DMS53 (cell line): ENCODE measurements at places on chromosomes 4 and X.

GRCh38 chr4:153541456-153542096, 75.4 kb downstream of the TMEM131L start:
- DNase-seq: no peak

GRCh38 chrX:30971774-30972603, 82.9 kb upstream of the TAB3 start:
- DNase-seq: peak; percentile 83

DNA sequence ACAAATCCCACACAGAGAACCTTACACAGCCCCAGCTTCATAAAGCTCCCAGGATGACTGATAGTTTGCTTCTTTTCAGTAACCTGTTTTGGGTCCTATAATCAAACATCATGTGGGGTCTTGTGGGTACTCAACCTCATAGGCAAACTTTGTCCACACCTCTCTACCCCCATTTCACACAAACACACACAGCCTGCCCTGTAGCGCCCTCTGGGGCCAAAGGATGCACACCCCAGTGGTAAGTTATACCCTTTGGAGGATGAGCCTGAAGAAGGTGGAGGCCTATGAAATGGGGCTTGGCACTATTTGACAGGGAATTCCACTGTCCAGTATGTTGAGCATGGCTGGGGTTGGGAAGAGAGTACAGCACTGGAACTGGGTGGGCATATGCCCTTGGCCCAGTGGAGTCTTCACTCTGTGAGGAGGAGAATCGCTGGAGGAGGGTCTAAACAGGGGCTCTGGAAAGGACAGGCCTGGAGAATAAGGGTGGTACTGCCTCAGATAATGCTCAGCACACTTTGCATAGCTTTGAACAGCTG, 30.5 kb upstream of the COL25A1 start:
- DNase-seq: peak; percentile 18

- peak; percentile 15 for DNase-seq
Measured at GRCh38 chr4:76108467-76109181, 34.1 kb downstream of the ART3 start.

GRCh38 chrX:28659269-28659668, 72.0 kb downstream of the IL1RAPL1 start:
- peak; percentile 94 for DNase-seq

DNA sequence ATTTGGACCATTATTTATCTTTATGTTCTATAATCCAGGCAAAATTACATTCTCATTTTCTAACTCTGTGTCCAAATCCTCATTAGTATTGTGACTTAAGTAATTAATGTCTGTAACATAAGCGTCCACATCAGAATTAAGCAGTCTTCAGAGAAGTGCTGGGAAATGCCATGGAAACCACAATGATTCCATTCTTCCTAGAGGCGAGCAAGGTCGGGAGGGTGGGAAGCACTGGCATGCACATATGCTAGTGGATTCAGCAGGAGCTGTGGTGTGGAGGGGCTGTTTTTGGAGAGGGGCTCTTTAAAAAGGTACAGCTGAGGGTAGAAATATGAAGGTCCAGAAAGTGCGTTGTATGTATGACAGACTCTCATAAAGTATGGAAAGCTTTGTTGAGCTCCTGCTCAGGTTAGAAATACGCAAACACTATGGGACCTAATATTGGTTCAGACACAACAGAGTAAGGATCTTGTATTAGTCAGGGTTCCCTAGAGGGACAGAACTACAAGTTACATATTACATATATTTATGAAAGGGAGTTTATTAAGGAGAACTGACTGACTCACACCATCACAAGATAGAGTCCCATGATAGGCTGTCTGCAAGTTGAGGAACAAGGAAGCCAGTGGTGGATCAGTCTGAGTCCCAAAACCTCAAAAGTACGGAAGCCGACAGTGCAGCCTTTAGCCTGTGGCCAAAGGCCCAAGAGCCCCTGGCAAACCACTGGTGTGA, 61.5 kb downstream of the GLRA2 start:
- DNase-seq: no peak

DNA sequence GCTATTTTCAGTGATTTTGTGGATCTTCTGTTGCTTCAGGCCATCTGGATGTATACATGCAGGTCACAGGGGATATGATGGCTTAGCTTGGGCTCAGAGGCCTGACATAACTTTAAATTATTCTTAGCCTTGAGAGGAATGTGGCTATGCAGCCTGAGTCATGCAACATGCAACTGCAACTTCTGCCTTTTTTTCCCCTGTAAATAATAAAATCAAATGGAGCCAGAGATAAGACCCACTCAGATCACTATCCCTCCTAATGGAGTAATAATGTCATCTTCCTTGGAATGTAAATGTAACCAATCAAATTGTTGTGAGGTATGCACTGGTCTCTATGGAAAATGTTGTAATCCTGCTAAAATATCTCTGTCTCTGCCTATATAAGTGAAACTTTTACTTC, 54.9 kb downstream of the MAGEB17 start:
- no peak for DNase-seq

GRCh38 chrX:120207009-120207605, 43.5 kb upstream of the ZBTB33 start:
- DNase-seq: peak; percentile 1

DNA sequence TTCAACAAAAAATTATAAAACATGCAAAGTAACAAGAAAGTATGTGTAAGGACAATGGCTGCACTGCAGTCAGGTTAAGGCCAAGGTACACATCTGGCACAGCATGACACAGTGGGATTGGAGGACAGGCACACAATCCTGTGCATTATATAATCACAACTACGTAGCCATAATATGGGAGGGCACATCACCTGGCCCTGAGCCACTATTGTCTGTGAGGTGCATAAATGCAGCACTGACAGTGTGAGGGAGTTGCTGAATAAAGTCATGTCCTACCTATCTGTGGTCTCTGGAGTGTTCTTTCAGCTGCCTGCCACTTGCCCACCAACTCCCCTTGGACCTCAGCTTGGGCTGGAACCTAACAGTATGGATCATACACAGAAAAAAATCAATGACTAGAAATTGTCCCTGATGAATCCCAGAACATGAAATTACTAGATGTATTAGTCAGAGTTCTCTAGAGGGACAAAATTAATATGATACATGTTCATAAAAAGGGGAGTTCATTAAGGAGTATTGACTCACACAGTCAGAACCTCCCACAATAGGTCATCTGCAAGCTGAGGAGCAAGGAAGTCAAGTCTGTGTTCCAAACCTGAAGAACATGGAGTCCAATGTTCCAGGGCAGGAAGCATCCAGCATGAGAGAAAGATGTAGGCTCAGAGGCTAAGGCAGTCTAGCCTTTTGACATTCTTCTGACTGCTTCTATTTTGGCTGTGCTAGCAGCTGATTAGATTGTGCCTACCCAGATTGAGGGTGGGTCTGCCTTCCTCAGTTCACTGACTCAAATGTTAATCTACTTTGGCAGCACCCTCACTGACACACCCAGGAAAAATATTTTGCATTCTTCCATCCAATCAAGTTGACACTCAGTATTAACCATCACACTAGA, 46.4 kb upstream of the KCTD8 start:
- DNase-seq: no peak

GRCh38 chr4:950136-951020, 18.1 kb downstream of the TMEM175 start:
- no peak for DNase-seq

DNA sequence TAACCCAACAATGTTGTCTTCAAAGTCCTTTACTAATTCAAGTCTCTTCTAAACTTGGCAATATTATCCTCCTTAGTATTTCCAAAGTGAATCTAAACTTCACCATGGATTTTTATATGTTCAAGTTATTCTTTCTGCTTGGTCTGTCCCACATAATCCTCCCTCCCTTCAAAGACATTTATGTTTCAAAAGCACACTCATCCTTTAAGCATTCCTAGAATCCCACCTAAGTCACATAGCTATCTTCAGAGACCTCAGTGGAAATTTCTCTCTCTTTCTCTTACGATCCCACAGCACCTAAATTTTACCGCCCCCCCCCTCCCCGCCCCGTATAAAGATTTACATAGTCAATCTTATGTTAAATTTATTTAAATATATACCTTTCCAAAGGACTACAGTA, 314.9 kb upstream of the GRIA3 start:
- no peak for DNase-seq

- no peak for DNase-seq
Measured at GRCh38 chrX:123108513-123109427, 75.3 kb upstream of the GRIA3 start.

GRCh38 chrX:23344238-23344903, 9.7 kb downstream of the PTCHD1 start:
- peak; percentile 4 for DNase-seq

DNA sequence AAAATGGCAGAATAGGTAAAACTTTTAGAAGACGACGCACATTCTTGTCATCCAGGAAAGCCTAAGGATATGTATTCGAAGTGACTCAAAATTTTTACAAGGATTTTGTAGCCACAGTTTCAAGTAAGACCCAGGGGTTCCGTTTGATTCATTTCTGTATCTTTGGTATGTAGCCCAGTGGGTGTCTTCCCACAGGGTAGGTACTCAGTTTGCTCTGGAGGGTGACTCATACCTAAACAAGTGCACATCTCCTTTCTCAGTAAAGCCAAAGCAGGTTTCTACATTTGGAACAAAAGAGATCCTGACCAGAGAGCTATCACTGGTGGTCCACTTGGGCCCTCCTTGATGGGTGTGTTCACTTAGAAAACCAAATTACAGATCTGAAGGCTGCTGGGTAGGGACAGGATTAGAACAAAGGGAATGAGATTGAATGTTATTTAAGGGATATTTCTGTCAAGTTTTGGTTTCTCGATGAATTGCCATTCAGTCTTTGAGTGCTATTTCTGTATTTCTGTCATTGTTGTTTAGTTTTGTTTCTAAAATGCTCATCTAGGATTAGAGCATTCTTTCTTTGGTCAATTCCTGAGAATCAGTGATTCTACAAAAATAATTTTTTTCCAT, 56.1 kb downstream of the PLS3 start:
- peak; percentile 13 for DNase-seq

GRCh38 chr4:33080275-33080674, 2360.1 kb downstream of the PCDH7 start:
- DNase-seq: no peak

- no peak for DNase-seq
Measured at GRCh38 chr4:107683873-107684272, 36.2 kb downstream of the PAPSS1 start.

- DNase-seq: no peak
Measured at GRCh38 chr4:76772498-76773106, 125.3 kb downstream of the SOWAHB start.

DNA sequence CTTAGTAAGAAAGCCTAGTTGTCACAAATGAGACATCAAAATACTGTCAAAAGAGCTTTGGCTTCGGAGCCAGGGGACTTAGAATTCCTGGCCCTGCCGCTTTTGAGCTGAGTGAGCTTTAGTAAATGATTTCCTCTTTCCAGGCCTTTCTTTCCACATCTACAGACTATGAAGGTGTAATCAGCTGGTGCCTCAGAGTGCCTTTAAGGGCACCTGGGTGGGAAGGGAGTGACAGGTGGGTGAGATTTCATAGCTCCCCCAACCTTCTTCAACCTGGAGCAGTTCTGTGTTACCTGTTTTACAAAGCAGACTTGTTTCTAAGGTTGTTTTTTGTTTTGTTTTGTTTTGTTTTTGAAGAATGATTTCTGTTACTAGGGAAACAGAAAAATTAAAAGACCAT, 154.7 kb upstream of the BOD1L1 start:
- peak; percentile 29 for DNase-seq

DNA sequence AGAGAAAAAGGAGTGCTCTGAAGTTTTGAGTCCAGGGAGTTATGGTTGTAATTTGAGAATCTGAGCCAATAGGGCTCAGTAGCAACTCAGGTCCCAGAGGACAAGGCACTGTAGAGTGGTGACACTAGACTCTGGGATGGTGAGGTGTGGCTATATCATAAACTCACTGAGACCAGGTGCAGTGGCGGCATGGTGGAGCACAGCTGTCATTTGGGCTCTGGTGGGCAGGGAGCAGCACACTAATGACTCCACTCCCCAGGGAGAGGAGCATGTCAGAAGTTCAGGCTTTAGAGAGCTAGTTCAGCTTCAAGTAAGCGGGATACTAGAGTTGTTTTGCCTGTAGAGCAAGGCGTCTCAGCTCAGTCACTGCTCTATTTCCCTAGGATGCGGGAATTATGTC, 165.4 kb upstream of the USP38 start:
- no peak for DNase-seq

DNA sequence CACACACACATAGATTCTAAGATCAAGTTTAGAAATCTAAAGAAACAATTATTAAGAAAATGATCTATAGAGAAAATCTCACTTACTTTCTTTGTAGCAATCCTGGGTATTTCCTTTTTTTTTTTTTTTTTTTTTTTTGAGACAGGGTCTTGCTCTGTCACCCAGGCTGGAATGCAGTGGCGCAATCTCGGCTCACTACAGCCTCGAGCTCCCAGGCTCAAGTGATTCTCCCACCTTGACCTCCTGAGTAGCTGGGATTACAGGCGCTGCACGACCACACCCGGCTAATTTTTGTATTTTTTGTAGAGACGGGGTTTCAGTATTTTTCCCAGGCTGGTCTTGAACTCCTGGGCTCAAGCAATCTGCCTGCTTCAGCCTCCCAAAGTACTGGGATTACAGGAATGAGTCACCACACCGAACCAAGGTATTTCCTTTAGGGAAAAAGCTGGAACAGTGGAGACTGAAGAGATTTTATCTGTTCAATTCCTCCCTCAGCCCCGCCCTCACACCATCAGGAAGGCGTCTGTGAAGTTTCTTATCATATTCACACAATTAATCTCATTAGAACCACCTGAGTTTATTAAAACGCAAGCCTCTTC, at the start of gene TRIML2:
TSS of gene TRIML2 (minus strand) at position 447 of the 599 bp plus-strand sequence. CDS start 4,235 bp downstream, outside the sequence.
- DNase-seq: no peak

DNA sequence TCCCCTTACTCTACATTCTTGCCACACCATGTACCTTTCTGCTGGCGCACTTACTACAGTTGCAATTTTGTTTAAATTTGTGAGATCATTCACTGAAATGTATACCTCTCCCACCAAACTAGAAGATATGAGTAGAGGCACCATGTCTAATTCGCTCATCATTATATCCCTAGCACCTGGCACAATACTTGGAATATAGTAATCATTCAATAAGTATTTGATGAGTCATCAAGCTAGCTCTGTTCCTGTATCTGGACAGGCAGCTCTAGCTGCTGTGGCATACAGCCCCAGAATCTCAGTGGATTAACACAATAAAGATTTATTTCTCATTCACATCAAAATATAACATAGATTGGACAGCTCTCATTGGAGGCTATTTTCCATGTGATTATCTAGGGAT, 245.9 kb downstream of the IDS start:
- peak; percentile 4 for DNase-seq

DNA sequence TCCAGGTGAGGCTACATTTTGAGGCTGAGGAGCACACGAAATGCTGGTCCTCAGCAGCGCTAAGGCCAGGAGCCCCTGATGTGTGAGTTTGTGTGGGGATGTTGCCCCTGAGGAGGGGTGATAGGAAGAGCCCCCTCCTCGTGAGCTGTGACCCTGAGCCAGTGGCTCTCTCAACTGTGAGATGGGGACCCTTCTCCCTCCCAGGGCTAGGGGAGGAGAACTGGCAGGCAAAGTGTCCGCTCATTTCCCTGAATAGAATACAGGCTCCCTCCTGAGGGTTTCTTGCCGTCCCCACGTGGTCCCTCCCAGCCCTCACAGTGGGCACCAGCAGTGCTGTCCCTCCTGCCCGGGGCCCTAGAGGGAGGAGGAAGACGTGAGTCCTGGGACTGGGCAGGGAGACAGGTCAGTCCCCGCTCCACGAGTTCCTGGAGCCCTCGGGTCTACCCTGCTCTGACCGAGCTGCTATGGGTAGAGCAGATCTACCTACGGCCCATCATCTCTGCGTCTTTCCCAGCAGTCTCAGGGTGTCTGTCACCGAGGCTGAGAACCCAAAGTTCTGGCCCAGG, 21.0 kb upstream of the TBC1D14 start:
- no peak for DNase-seq

GRCh38 chr4:147085781-147086180, 140.1 kb upstream of the TTC29 start:
- no peak for DNase-seq
